ENCODE measurements at places on chromosomes 5 and 9. TPM values are rescaled to one million over a fixed set of nuclear protein-coding genes. Genes with fewer than 3 reads are reported as not detected.

GRCh38 chr5:108818613-108819272 is 71.0 kb downstream of the FER start:
- DNase-seq = no peak

GRCh38 chr5:54520438-54520846 is 2.9 kb downstream of the SNX18 start:
- DNase-seq = peak; percentile 45

- DNase-seq = no peak
These were observed 1.1 kb downstream of the NFIB start for GRCh38 chr9:14312719-14313377.

DNA sequence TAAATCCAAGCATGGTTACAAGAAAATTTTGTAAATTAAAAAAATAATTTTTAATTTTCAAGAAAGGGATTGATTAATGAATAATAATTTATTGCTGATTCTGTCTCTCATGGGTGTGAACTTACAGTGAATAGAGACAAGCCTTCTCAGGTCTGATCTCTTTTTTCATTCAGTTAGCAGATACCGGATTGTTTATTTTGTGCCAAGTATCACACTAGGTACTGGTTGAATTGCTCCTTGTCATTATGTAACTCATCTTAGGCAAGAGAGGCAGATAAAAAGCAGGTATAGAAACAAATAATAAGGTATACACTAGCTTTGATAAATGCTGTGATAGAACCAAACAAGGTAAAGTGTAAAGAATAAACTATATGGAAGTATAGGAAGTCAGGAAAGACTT is 283.3 kb downstream of the PJA2 start:
- DNase-seq = no peak

GRCh38 chr5:96481009-96481786 is 48.1 kb upstream of the PCSK1 start:
- no peak for DNase-seq

DNA sequence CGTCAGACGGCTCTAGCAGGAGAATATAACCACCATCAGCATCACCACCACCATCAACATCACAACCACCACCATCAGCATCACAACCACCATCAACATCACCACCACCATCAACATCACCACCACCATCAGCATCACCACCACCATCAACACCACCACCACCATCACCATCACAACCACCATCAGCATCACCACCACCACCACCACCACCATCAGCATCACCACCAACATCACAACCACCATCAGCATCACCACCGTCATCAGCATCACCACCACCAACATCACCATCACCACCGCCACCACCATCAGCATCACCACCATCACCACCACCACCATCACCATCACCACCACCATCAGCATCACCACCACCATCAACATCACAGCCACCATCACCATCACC is 210.7 kb downstream of the C9orf50 start:
- DNase-seq = no peak

- no peak for DNase-seq
These were observed 551.8 kb upstream of the TYRP1 start for GRCh38 chr9:12141422-12141821.

DNA sequence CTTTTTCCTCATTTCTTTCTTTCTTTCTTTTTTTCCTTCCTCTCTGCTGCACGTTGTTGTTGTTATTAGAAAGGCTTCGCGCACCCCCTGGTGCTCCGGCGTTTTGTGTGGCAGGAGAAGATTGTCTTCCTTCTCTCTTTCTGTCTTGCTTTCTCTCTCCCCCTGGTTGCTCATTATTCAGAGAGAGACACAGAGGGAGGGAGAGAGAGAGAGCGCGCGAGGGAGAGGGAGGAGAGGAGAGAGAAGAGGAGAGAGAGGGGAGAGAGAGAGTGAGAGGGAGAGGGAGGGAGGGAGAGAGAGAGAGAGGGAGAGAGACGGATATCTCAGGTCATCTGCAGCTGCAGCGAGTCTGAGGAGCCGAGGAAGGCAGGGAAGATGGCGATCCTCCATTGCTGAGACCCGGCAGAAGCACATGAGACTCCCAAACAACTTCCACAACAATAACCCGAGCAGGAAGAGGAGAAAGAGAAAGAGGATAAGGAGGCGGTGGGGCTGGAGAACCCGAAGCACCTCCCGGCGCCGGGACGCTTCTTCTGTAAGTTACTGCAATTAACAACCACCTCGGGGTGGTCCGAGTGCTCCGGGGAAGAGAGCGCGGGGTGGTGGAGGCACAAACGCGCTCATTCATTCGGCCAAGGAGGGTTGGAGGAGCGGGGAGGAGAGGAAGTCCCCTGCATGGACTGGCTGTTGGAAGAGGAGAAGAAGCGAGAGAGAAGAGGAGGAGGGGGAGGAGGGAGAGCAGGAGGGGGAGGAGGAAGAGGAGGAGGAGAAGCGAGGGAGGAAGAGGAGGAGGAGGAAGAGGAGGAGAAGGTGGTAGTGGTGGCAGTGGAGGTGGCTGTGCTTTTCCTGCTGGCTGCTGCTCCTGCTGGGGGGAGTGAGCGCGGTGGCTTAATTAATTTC is at the start of gene ZNF462:
Gene ZNF462, plus strand, starts transcription at position 346 of the 900 bp plus-strand sequence. CDS start 60,218 bp downstream, outside the sequence.
- DNase-seq = no peak

- no peak for DNase-seq
These were observed 79.2 kb downstream of the PLK2 start for GRCh38 chr5:58380655-58381054.

GRCh38 chr9:124697326-124698200 is 73.5 kb downstream of the NR6A1 start:
- DNase-seq = peak; percentile 37

GRCh38 chr5:1001406-1002270 is 7.0 kb upstream of the NKD2 start:
- DNase-seq = no peak

- no peak for DNase-seq
These were observed 25.3 kb upstream of the LTC4S start for GRCh38 chr5:179768326-179769085.

DNA sequence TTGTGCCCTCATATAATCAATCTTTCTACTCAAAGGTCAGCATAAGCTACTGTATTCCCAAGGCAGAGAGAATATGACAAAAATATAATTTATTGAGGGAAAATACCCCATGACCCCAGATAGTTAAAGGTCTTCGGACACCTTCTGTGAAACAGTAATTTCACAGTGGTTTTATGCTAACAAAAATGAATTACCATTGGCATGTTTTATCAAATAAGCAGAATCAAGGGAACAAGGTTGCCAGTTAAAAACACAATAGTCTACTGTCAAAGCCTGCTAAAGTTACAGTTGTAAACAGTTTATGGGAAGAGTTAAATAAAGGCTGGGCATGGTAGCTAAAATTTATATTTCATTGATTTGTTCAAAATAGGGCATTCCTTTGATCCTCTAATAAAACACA is 154.3 kb downstream of the GIN1 start:
- DNase-seq = no peak

DNA sequence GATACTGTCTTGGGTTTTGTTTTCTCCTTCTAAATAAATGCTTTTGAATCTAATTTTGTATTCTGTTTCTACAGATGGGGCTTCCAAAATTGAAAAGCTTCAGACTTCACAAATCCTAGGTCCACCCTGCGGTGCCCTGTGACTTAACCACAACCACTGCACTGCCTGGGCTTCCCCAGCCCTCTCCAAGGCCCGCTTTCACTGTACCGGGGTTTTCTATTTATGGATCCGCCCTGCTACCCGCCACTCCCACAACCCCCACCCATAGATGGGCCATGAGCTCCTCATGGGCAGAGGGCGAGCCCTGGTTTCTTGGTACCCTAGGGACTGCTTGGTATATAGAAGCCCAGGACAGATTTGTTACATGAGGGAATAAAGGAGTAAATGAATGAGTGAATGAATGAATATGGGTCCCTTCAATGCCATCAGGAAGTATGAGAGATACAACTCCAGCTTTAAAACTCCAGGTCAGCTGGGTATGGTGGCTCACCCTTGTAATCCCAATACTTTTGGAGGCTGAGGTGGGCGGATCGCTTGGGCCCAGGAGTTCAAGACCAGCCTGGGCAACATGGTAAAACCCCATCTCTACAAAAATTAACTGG is 39.8 kb upstream of the NEK6 start:
- DNase-seq = no peak

GRCh38 chr5:55180016-55180415 is 7.0 kb upstream of the CDC20B start:
- no peak for DNase-seq

- no peak for DNase-seq
These were observed 807.1 kb downstream of the CDH9 start for GRCh38 chr5:26231316-26231715.

DNA sequence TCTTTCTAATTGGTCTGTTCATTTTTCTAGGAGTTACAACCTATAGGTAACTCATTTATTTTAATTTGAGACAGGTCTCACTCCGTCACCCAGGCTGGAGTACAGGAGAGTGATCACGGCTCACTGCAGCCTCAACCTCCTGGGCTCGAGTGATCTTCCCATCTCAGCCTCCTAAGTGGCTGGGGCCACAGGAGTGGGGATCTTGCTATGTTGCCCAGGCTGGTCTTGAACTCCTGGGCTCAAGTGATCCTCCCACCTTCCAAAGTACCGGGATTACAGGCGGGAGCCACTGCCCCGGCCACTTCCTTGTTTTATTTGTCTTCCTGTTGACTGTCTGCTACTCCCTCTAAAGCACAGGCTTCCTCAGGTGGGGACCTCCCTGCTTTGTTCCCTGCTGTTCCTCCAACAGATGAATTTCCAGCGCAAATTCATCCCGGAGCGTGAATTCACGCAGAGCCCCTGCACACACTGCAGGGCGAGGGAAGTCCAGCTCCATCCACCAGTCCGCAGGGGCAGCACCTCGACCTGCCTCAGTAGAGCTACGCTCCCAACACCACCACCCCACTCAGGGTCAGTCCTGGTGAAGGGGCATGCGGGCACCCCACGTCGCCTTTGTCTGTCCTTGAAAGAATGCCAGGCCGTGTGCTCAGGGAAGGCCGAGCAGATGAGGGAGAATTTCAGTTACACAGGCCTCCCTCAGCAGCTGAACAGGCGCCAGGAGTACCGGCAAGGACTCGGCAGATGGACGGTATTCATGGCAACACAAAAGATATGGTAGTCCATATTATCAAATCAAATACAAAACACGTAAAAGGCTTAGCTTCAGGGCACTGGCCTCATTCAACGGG is 6.3 kb downstream of the QSOX2 start:
- DNase-seq = no peak

GRCh38 chr5:28066856-28067255 is 1028.5 kb upstream of the CDH9 start:
- DNase-seq = no peak

DNA sequence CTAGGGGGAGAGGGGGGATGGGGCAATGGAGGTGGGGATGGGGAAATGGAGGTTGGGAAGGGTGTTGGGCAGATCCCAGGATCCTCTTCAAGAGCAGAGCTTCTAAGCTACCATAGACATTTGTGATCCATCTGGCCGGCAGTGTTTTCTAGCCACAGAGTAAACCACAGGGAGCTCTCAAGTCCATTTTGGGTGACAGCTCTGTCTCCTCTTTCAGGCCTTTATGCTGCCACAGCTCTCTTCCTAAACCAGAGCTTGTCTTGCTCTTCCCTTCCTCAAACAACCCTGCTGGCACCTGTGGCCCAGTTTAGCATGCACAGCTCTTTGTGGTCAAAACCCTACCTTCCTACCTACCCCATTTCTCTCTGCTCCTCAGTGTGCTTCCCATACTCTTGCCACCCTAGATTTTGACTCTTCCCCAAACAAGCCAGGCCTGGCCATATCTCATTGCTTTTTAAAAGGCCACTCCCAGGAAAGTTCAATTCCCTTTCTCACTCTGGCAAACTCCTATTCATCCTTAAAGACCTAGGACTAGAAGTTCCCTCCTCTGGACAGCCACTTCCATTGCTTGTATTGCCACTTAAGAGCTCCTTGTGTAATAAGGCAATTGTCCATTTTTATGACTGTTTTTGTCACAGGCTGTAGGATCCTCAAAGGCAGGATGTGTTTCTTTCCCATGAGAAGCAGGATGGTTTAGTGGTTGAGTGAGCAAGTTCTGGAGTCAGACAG is 84.3 kb upstream of the PANK3 start:
- no peak for DNase-seq

DNA sequence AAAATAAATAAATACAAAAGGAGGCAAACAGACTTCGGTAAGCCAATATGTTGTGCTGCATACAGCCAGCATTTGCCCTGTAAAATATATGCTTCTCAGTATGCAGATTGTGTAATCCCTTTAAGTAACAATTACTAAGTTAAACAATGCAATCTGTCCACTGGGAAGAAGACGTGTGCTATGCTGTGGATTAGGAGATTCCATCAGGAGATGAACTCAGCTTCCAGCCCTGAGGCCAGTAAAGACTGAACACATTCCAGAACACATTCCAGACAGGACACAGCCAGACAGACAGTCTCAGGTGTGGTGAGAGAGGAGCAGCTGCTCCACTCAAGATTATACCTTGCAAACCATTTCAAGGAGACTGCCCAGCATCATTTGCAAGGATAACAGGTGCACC is 97.8 kb downstream of the MPDZ start:
- no peak for DNase-seq

DNA sequence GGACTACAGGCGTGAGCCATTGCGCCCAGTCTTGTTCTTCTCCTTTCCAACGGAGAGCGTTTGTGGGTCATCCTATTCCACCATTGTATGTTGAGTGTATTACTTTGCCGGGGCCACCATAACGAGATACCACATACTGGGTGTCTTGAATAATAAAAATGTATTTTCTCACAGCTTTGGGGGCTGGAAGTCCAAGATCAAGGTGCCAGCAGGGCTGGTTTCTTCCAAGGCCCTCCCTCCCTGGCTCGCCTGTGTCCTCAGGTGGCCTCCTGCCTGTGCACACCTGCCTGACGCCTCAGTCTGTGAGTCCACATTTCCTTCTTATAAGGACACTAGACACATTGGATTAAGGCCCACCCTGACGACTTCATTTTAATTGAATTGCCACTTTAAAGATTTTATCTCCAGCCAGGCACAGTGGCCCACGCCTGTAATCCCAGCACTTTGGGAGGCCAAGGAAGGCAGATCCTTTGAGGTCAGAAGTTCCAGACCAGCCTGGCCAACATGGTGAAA is 175.1 kb downstream of the C9orf50 start:
- no peak for DNase-seq

DNA sequence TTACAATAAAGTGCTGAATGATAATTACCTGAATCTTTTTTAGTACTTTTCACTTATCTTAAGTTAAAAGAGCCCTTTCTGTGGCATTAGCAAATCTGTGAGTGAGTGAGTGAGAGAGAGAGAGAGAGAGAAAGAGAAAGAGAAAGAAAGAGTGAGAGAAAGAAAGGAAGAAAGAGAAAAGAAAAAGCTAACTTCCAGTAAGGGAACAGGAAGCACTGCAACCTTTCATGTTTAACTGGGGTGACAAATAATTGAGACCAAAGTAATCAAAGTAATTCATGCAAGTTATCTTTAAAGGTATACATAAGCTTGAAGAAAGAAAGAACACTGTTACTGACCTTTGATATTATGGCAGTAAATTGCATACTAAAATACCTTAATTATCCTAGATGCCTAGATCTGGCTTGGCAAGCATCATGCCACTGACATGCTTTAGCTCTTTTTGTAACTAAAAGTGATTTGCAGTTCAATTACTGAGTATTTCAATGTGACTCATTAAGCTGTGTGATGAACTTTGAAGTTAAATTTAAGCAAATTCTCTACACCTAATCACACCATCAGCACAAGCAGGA is 21.7 kb downstream of the FEM1C start:
- DNase-seq = no peak

The HCN1 gene
- total RNA-seq = not detected

The JAKMIP2 gene
- not detected for total RNA-seq

The GABRP gene
- total RNA-seq = 1.1 TPM

The ANKRD34B gene
- not detected for total RNA-seq

The FAM163B gene
- not detected for total RNA-seq

The CRB2 gene
- total RNA-seq = not detected

The OR1Q1 gene
- not detected for total RNA-seq

The C8G gene
- total RNA-seq = 0.77 TPM

The OTULINL gene
- total RNA-seq = 0.26 TPM

All from dermis microvascular lymphatic vessel endothelial cell (primary cell).